HT1080 (cell line): ENCODE measurements at places on chromosomes 11 and 22. TPM values are rescaled to one million over a fixed set of nuclear protein-coding genes. Genes with fewer than 3 reads are reported as not detected.
A peak's percentile ranks its signal among the peaks of the same experiment; 100 is the strongest.

- no peak for DNase-seq
Observed at GRCh38 chr11:46338988-46339666, 8.1 kb upstream of the DGKZ start.

- DNase-seq: no peak
Observed at GRCh38 chr11:2790568-2790921, 90.8 kb upstream of the KCNQ1OT1 start.

DNA sequence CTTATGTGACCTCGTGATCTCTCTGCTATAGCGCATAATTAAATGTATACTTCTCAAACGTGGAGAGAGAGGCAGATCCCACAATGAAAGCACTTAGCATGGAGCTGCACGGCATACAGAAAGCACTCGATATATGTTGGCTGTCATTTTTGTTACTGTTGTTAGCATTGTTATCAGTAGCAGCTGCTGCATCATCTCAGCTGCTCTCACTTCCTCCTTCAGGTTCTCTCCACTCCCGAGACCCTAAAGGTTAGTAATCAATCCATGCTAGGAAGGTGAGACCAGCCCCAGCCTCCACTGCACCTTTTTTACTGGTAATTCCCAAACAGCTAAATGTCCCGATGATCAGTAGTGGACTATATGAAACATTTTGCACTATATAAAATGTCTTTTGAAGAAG lies 13.4 kb upstream of the API5 start:
- DNase-seq: no peak

DNA sequence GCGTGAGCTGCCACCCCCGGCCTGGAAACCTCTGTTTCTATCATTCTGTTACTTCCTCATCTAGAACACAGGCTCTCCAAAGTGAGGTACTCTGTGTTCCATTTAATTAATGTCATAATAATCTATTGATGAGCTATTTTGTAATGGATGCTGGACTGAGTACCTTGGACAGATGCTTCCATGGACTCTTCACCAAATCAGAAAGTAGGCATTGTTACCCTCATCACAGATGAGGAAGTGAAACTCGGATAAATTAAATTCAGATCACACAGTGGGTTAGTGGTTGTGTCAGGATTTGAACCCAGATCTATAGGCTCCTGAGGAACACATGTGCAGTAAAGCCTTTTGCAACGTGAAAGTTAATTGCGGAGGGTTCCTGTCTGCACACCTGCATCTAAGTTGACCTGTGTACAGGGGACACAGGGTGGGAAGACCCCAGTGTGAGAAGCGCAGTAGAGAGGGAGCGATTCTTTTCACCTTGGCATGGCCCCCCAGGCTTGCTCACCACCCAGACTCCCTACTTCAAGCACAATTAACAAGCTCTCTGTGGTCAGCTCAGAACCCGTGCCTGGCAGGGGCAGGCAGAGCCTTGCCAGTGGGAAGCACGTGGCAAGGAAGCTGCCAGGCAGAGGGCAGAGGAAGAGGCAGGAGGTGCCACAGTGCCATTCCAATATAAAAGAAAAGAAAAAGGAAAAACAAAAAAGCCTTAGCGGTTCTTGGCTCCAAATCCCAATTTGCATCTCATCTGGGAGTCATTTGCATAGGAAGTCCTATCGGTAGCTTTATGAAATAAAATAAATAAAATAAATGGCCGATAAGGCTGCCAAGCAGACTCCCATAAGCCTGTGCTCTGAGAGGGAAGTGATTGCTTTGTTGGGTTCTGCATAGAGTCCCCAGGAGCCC lies 239.3 kb downstream of the GRIK4 start:
- no peak for DNase-seq

DNA sequence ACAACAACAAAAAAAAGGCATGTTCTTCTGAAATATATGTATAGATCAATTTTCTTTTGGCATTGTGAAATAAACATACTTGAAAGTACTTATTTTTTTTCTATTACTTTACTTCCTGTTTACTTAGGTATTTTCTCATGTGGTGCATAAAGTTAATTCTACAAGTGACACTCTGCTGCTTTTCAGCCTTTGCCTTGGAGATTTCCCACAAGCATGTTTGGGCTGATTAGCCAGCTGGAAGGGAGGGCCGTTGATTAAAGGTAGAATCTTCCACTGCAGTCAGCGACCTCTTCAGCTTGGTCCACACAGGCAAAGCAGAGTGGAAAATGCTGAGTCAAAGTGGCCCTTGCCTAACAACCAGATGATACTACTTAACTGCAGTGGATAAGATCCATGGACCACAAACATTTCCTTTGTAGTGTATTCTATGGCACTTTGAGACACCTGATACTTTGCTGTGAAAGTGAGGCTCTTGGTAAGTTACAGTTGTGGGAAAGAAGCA lies 176.0 kb downstream of the ARHGAP42 start:
- DNase-seq: peak; percentile 81

GRCh38 chr11:25943777-25944661 lies 387.9 kb upstream of the ANO3 start:
- no peak for DNase-seq

DNA sequence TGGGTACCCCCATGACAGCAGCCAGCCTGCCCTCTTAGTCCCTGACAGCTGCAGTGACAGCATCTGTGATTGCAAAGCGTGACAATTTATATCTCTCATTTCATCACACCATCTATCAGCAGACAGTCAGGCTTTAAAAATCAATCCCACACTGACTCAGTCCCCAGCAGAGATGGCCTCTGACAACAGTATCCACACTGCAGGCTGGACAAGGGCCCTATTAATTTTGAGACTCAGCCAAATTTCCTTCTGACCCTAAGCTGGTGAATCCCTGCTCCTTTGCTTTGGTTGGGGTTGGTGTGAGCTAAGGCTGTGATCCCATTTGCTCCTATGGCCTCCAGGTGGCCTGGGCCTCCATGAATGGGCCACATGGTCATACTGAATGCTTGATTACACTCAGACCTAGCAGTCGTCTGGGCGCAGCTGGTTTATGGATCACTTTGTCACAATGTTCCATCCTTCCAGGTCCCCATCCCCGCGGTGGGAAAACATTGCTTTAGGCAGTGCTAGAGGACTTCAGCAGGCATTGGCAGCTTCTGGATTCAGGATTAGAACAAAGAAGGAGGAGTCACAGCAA lies 68.2 kb upstream of the B3GAT1 start:
- no peak for DNase-seq

DNA sequence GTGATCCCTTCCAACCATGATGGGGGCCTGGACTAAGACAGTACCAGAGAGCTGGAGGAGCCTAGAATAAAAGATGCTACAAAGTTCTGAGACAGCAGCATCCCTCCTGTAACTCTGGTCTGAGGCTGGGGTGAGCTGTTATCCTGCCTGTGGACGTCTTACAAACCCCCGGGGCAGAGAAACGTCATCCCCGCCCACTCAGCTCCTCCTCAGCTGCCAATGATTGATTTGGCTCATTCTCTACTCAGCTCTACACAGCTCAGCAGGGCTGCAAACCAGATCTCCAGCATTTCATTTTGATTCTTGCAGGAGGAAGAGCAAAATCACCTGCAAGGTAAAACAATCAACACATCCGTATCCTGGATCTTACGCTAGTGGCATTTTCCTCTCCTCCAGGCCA lies 55.5 kb downstream of the CSNK2A3 start:
- DNase-seq: no peak

DNA sequence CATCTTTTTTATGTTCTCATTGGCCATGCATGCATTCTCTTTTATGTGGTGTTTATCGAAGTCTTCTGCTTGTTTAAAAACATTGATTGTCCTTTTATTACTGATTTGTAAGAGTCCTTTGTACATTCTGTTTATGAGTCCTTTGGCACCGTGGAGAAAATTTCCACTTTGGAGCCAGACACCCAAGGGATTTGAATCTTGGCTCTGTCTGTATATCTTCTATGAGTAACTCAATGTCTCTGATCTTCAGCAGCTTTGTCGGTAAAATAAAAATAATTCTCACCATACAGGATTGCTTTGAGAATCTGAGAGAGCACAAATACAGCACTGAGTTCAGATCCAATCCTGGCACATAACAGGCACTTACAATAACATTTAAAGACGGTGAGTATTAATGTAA lies 12.8 kb upstream of the SORL1 start:
- no peak for DNase-seq

DNA sequence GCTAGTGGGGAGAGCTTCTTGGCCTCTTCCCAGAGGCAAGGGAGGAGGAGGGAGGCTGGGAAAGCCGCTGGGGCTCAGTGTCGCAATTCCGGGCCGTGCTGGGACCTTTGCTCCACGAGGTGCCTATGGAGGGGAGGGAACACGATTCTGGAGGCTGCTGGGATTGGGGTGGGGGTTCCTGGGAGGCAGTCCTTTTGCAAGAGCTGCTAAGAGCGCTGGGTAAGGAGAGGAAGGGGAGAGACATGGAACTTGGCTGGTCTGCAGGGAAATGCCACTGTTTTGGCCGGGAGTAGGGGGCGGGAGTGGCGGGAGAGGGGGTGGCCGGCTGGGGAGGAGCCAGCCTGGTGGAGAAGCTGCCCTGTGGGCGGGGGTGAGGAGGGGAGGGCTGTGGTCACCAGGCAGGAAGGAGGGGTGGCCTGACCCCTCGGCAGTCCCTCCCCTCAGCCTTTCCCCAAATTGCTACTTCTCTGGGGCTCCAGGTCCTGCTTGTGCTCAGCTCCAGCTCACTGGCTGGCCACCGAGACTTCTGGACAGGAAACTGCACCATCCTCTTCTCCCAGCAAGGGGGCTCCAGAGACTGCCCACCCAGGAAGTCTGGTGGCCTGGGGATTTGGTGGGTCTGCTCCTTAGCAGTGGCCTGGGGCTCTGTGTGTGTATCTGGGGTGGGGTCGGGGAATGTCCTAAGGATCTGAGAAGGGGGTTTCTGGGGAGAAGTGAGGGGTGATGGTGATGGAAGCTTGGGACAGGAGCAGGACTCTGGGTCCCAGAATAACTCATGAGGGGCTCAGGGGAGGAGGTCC lies at the start of gene NR1H3:
Gene NR1H3 (plus strand): TSS at position 480 of the 800 bp plus-strand sequence. CDS start 1,221 bp downstream, outside the sequence.
- peak; percentile 68 for DNase-seq

APLNR gene
- not detected in 2 replicates for total RNA-seq

OR2AG1 gene
- total RNA-seq: not detected in 2 replicates

USP35 gene
- total RNA-seq: 5.3 and 5.9 TPM in 2 replicates

MS4A3 gene
- total RNA-seq: not detected in 2 replicates
